ENCODE measurements at places on chromosomes 1 and 21. TPM values are rescaled to one million over a fixed set of nuclear protein-coding genes. Genes with fewer than 3 reads are reported as not detected.
A peak's percentile ranks its signal among the peaks of the same experiment; 100 is the strongest.

- peak; percentile 87 for DNase-seq
Observed at GRCh38 chr1:77888081-77888780, at the start of gene NEXN. TSS of gene NEXN (plus strand) at chr1:77888624. CDS start at chr1:77916107, 27,483 bp downstream.

GRCh38 chr1:17265162-17265561, 16.3 kb downstream of the PADI3 start:
- no peak for DNase-seq

GRCh38 chr1:46288485-46289133, 14.8 kb downstream of the LRRC41 start:
- DNase-seq, result peak; percentile 19

GRCh38 chr1:54161495-54162168, 8.8 kb upstream of the CDCP2 start:
- DNase-seq, result no peak

GRCh38 chr21:42614811-42615351, 38.5 kb upstream of the PDE9A start:
- no peak for DNase-seq

DNA sequence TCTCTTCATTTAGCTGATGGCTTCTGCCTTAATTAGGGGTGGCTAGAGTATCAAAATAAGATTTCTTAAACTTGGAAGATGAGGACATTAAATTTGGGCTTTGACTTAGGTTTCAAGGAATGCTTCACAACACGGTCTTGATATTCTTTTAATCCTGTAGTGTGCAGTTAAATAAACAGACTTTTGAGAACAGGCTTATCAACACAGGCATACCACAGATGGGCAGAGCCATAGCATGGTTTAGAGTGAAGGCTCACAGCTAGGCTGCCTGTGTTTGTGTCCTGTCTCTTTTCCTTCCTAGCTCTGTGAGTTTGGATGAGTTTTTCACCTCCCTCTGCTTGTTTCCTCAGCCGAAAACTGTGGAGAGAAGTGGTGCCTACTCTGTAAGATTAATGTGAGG, 102.3 kb upstream of the IPO9 start:
- DNase-seq, result peak; percentile 46

Gene FMOD
- total RNA-seq, result 6.6 TPM

Gene HAO2
- not detected for total RNA-seq

Gene ADORA3
- not detected for total RNA-seq

Gene NR1I3
- total RNA-seq, result not detected

Gene MRPL9
- total RNA-seq, result 57.6 TPM

All from fibroblast of the aortic adventitia (primary cell).